Osteocyte (in vitro differentiated cells): ENCODE measurements at places on chromosomes 6 and 20.

- DNase-seq, result no peak
- H3K36me3 ChIP-seq, result no peaks in the 10 kb centered on the region
- H3K27me3 ChIP-seq, result peaks cover 48% of the 10 kb centered on the region
- no peak overlapping the region for H3K27ac ChIP-seq
- H3K4me1 ChIP-seq, result no peaks in the 10 kb centered on the region
These were observed 60.7 kb upstream of the LAMA2 start for GRCh38 chr6:128822271-128822670.

DNA sequence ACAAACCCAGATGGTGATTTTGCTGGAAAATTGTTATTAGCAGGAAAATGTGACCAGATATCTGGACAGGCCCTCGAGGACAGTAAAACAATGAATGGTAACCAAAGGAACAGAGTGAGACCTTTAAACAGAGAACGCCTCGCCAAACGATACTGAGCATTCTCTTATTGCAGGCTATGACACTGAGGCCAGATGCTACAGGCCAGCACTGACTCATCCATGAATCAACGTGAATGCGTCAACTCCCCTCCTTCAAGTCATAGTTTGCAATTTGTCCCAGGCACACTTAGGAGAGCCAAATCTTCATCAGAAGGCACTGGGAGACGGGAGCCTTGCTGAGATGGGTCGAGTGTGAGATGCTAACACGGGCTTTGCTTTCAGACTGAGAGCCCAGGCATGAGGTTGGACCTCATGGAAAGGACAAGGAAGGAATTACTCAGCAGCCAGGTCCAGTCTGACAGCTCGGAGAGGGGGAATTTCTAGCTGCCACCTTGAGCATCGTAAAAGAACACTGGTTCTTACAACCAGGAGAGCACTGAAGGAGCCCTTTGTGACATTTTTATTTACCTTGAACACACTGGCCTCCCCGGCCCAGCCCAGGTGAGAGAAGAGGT lies 60.7 kb downstream of the BMP7 start:
- no peaks in the 10 kb centered on the region for H3K4me1 ChIP-seq
- peaks cover 20% of the 10 kb centered on the region for H3K27me3 ChIP-seq
- H3K4me3 ChIP-seq, result no peak overlapping the region
- H3K27ac ChIP-seq, result no peak overlapping the region

DNA sequence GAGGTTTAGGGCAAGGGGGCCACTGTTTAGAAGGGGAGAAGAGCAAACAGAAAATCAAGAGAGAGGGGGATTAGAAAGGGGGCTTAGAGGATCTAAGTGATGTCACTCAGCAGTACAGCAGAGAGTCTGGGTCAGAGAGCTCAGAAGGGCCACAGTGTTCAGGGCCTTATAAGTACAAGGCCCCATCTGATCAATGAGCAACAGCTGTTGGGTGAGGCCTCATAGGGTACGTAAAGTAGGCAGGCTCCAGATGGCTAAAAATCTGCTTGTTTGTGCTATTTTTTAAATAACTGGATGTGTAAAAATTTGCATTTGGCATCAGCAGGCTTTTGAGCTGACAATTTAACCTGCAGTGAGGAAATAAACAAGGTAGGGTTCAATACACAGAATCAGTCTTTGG lies 149.8 kb downstream of the SH3BGRL2 start:
- H3K27ac ChIP-seq, result no peak overlapping the region
- DNase-seq, result no peak
- peaks cover 22% of the 10 kb centered on the region for H3K27me3 ChIP-seq
- H3K36me3 ChIP-seq, result no peaks in the 10 kb centered on the region

GRCh38 chr20:44728801-44729443 lies 13.8 kb downstream of the CCN5 start:
- H3K27me3 ChIP-seq, result no peaks in the 10 kb centered on the region
- peaks cover 54% of the 10 kb centered on the region for H3K4me1 ChIP-seq
- no peaks in the 10 kb centered on the region for H3K36me3 ChIP-seq
- DNase-seq, result peak; percentile 94
- H3K4me3 ChIP-seq, result peak overlapping the region; percentile 46

DNA sequence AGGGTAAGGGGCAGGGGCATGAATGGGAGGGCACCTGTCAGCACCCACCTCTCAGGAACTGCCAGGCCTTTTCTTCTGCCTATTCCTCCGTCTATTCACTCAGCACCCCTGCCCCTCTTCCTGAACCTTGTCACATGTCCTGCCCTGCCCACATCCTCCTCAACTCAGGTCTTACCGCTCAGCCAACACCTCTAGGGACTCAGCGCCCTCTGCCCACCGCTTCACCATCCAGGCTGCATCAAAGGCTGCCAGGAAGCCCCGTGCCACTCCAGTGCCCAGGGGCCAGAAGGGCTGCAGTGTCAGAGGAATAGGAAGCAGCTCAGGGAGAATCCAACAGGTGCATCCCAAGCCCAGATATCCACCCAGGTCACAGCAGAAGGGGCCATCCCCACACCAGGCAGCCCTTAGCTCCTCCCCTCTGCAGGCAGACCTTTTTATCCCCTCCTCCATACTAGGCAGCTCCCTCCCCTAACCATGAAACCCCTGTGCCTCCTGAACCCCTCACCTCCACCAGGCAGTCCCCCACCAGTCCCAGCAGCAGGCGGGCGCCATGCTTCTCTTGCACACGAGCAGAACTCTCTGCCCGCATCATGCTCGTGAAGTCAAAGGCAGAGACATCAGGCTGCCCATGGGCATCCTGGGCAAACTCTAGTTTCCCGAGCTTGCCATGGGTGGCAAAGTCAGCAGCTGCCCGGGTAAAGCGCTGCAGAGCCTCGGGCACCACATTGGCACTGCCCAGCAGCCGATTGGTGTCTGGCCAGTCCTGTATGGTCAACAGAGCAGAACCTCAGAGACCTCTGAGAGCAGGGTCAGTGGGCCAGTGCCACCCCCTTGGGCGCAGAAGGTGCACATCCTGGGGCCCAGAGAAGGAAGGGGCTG lies 5.5 kb downstream of the MICAL1 start:
- no peak overlapping the region for H3K4me3 ChIP-seq
- DNase-seq, result no peak
- no peaks in the 10 kb centered on the region for H3K27me3 ChIP-seq
- peaks cover 13% of the 10 kb centered on the region for H3K36me3 ChIP-seq
- H3K4me1 ChIP-seq, result peaks cover 11% of the 10 kb centered on the region

- H3K27ac ChIP-seq, result no peak overlapping the region
- H3K27me3 ChIP-seq, result no peaks in the 10 kb centered on the region
- H3K36me3 ChIP-seq, result no peaks in the 10 kb centered on the region
- H3K4me3 ChIP-seq, result no peak overlapping the region
- no peaks in the 10 kb centered on the region for H3K4me1 ChIP-seq
These were observed 190.0 kb downstream of the C6orf118 start for GRCh38 chr6:165119231-165120020.

DNA sequence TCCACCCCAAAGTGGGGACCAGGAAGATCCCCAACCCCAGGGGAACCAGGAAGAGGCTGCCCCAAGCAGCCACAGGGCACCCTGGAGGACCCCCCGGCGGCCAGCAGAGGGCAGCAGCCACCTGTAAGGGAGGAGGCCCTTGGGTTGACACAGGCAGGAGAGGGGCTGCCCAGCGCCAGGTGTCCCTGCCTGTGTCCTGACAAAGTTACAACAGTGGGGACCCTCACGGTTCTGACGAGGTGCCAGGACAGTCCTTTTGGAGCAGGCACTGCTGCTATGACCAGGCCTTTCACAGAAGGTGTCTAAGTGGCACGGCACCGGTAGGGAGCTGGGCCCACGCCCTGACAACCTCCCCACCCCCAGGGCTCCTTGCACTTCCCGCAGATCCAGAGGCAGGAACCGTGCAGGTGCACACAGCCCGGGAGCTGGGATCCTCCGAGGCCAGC lies 176.7 kb downstream of the BMP7 start:
- peaks cover 4% of the 10 kb centered on the region for H3K4me1 ChIP-seq
- DNase-seq, result peak; percentile 91
- peaks cover 17% of the 10 kb centered on the region for H3K27me3 ChIP-seq
- no peak overlapping the region for H3K4me3 ChIP-seq

DNA sequence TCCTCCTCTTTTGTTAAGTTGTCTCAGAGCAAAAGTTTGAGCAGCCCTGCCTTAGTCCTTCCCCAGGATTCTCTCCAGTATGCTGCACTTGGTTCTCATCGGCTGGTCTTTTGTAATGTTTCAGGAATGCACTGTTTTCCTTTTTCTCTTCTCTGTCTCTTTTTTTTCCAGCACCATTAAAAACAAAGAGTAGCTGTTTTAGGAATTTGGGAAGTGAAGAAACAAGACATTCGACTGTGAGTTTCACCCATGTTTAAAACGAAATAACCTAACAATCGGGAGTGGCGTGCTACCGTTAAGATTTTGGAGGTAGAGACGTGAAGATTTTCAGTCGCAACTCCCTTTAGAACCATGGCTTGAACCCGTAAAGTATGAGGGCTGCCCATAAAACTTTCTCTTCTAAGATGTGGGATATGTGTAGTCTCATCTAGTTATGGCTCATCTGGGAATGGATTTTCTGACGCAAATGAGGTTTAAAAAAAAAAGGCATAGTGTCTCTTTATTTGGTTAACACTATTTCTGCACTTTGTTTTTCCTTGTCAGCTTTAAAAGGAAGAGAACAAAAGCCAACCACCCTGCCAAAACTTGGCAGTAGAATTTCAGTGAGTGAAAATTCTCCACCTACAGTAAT lies 35.9 kb upstream of the RAB23 start:
- peak overlapping the region; percentile 98 for H3K27ac ChIP-seq
- H3K4me3 ChIP-seq, result peak overlapping the region; percentile 55
- H3K36me3 ChIP-seq, result no peaks in the 10 kb centered on the region
- DNase-seq, result no peak
- peaks cover 52% of the 10 kb centered on the region for H3K4me1 ChIP-seq
- no peaks in the 10 kb centered on the region for H3K27me3 ChIP-seq

DNA sequence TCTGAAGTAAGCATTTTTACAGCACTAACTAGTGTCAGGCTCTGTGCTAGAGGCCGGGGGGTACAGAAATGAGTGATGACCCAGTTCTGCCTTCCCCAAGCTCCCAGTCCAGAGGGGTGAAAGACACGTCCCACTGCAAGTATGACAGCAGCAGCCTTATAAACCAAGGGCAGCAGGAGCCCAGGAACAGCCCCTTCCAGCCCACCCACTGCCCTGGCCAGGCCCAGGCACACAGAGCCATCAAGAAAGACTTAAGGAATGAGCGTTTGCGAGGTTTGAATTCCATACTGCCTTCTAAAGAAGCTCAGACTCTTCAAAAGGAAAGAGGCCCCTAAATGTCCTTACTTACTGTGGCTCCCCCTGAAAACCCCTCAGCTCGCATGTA lies 10.0 kb downstream of the TRERF1 start:
- H3K36me3 ChIP-seq, result peaks cover 3% of the 10 kb centered on the region
- no peaks in the 10 kb centered on the region for H3K27me3 ChIP-seq
- peaks cover 39% of the 10 kb centered on the region for H3K4me1 ChIP-seq
- H3K27ac ChIP-seq, result peak overlapping the region; percentile 88
- no peak for DNase-seq
- H3K4me3 ChIP-seq, result no peak overlapping the region

GRCh38 chr6:24357336-24358218 lies at the start of gene DCDC2:
Gene DCDC2, minus strand, starts transcription at chr6:24358059. Its CDS starts 309 bp downstream, at chr6:24357750.
- DNase-seq, result no peak
- H3K36me3 ChIP-seq, result no peaks in the 10 kb centered on the region
- peaks cover 42% of the 10 kb centered on the region for H3K27me3 ChIP-seq
- H3K27ac ChIP-seq, result no peak within 1 kb of the TSS
- H3K4me1 ChIP-seq, result peaks cover 8% of the 10 kb centered on the region

- no peak overlapping the region for H3K27ac ChIP-seq
- H3K4me1 ChIP-seq, result peaks cover 35% of the 10 kb centered on the region
- peaks cover 40% of the 10 kb centered on the region for H3K27me3 ChIP-seq
- no peak overlapping the region for H3K4me3 ChIP-seq
- no peaks in the 10 kb centered on the region for H3K36me3 ChIP-seq
These were observed 189.1 kb upstream of the SULF2 start for GRCh38 chr20:47974234-47974878.

DNA sequence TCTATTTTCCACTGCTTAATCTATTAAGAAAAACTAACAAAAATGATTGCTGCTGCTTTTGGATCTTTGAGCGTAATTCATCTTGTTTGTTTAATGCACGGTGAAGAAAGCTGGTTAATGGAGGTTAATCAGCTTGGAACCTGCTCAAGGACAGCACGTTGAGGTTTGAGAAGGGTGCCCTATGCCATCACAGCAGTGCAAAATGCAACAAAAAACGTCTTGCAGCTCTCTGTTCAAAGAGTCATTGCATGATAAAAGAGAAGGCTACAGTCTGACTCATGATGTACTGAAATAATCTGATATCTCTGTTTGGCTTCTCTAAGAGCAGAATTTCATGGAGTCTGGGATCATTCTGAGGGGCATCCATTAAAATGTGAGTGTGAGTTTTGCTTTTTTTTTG lies 80.6 kb upstream of the PREP start:
- peaks cover 24% of the 10 kb centered on the region for H3K4me1 ChIP-seq
- H3K4me3 ChIP-seq, result no peak overlapping the region
- H3K27me3 ChIP-seq, result no peaks in the 10 kb centered on the region

DNA sequence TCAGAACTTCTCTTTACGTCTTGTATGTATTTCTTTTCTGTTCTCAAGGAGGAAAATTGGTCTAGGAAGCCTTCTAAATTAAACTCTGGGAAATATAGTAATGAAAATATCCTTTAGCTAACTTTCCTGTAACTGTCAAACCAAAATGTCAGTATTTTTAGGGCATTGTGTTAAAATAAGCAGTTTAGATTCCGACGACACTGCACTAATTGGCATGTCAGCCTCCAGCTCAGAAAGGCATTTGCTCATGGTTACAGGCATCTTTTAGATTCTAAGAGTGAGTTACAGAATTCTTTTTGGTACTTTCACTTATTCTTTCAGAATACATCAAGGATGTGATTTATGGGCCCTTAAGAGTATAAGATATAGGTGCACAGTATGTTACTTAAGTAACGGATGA lies 26.1 kb upstream of the VAPB start:
- H3K27me3 ChIP-seq, result no peaks in the 10 kb centered on the region
- H3K36me3 ChIP-seq, result peaks cover 53% of the 10 kb centered on the region
- DNase-seq, result no peak
- H3K4me3 ChIP-seq, result no peak overlapping the region
